ENCODE measurements at places on chromosomes 12 and 14. TPM values are rescaled to one million over a fixed set of nuclear protein-coding genes. Genes with fewer than 3 reads are reported as not detected.

MYBPC1 gene
- 2,328 TPM for total RNA-seq

RTN1 gene
- 1.2 TPM for total RNA-seq

NXPH4 gene
- total RNA-seq = 1.2 TPM

LRRC43 gene
- 0.18 TPM for total RNA-seq

SBNO1 gene
- total RNA-seq = 18.3 TPM

SYT1 gene
- 2.5 TPM for total RNA-seq

SIX1 gene
- 46.2 TPM for total RNA-seq

AQP2 gene
- not detected for total RNA-seq

SLC39A5 gene
- 0.35 TPM for total RNA-seq

SCNN1A gene
- total RNA-seq = not detected

TSHR gene
- total RNA-seq = 0.31 TPM

MYF5 gene
- total RNA-seq = 31.1 TPM

TDRD9 gene
- total RNA-seq = 0.22 TPM

SYNDIG1L gene
- total RNA-seq = 0.04 TPM

IGF1 gene
- total RNA-seq = 26.5 TPM

CLEC12A gene
- 0.13 TPM for total RNA-seq

PKP2 gene
- 3.1 TPM for total RNA-seq

ADCY6 gene
- 25.6 TPM for total RNA-seq

RPS6KA5 gene
- total RNA-seq = 6.2 TPM

BHLHE41 gene
- total RNA-seq = 1.6 TPM

C12orf60 gene
- total RNA-seq = 1.4 TPM

RASSF8 gene
- total RNA-seq = 42.6 TPM

TCL1B gene
- not detected for total RNA-seq

DEGS2 gene
- 0.35 TPM for total RNA-seq

POTEM gene
- not detected for total RNA-seq

C12orf50 gene
- 0.09 TPM for total RNA-seq

TMPRSS12 gene
- not detected for total RNA-seq

C14orf132 gene
- 14.5 TPM for total RNA-seq

TPI1 gene
- total RNA-seq = 1,287 TPM

LIN7A gene
- total RNA-seq = 3.1 TPM

ASPG gene
- 0.71 TPM for total RNA-seq

EVL gene
- 32.8 TPM for total RNA-seq

RGS6 gene
- total RNA-seq = 3.7 TPM

SPTB gene
- 126 TPM for total RNA-seq
